ENCODE measurements at places on chromosomes 5 and 9.

DNA sequence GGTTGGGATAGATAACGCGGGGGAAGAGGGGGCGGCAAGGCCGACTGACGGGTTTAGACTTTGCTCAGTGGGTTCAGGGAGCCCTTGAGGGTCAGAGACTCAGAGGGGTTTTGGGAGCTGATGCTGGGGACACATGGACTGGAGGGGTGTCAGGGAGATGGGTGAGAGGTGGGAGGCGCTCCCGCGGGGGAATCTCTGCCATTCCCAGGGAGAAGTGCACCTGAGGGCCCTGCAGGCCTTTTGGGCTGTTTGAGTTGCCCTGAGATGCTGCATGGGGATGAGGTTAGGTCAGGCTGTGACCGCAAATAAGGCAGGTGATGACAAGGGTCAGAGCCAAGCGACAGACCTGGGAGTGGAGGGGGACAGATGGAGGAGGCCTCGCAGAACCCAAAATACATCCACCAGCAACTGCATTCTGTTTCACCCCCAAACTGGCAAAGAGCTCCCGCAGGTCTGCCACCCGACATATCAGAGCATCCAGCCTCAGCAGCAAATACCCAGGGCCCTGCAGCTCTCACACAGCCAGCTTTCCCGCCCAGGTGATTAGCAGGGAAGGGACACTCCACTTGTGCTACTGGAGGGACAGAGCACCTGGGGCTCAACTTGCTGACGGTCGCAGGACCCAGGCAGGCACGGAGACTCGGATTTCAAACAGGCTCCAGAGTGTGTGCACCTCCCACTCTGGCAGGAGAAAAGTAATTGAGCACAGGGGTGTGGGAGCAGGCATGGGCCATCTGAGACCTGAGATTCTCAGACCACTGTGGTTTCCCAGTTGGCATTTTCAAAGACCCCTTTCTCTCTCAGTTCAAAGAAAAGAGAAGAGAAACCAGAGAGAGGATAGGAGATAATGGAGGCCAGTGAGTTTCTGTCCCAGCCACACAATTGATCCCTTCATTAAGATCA lies 26.4 kb downstream of the TMOD1 start:
- no peak for DNase-seq

GRCh38 chr5:124652892-124653441 lies 93.5 kb downstream of the ZNF608 start:
- DNase-seq = no peak

- DNase-seq = no peak
Observed at GRCh38 chr9:96258967-96259366, 43.0 kb downstream of the HSD17B3 start.

GRCh38 chr5:68290260-68290674 lies 74.7 kb downstream of the PIK3R1 start:
- no peak for DNase-seq

DNA sequence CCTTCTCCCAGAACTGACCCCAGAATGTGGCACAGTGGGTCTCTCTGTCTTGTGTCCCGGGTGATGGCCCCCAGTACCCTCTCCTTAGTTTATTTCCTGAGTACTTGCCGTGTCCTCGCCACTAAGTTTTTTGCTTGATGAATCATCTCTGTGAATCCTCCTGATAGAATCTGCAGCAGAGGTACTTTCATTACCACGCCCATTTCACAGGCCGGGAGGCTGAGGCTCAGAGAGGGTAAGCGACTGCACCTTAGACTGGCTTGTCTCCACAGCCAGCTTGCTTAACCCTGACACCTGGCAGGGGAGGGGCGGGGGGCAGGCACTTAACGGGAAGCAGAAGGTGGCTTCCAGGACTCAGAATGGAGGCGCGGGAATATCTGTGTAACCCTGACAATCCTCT lies 7.9 kb upstream of the IER5L start:
- DNase-seq = no peak

Measured in activated T-cell treated with anti-CD3 and anti-CD28 coated beads for 48 hours (primary cell).